ENCODE measurements at places on chromosomes 6 and 20. TPM values are rescaled to one million over a fixed set of nuclear protein-coding genes. Genes with fewer than 3 reads are reported as not detected.

RCAN2 gene
- total RNA-seq: 26.2 TPM

SLC29A1 gene
- total RNA-seq: 34.6 TPM

GLP1R gene
- total RNA-seq: not detected

ADGRF1 gene
- not detected for total RNA-seq

ASIP gene
- total RNA-seq: not detected

VGLL2 gene
- 4.9 TPM for total RNA-seq

C6orf52 gene
- total RNA-seq: not detected

WFDC6 gene
- not detected for total RNA-seq

SLC26A8 gene
- total RNA-seq: not detected

TMEM244 gene
- not detected for total RNA-seq

UTRN gene
- 40.4 TPM for total RNA-seq

VWA7 gene
- 6.3 TPM for total RNA-seq

- no peak overlapping the region for H3K27ac ChIP-seq
- H3K27me3 ChIP-seq: no peaks in the 10 kb centered on the region
- H3K36me3 ChIP-seq: no peaks in the 10 kb centered on the region
- H3K4me1 ChIP-seq: no peaks in the 10 kb centered on the region
- no peak for DNase-seq
Observed at GRCh38 chr20:17161673-17162481, 65.0 kb upstream of the PCSK2 start.

GRCh38 chr6:121771937-121772720 lies 336.7 kb downstream of the GJA1 start:
- H3K36me3 ChIP-seq: no peaks in the 10 kb centered on the region
- no peak overlapping the region for H3K27ac ChIP-seq
- H3K4me3 ChIP-seq: no peak overlapping the region
- H3K27me3 ChIP-seq: no peaks in the 10 kb centered on the region
- H3K4me1 ChIP-seq: no peaks in the 10 kb centered on the region

GRCh38 chr6:27478141-27478705 lies 5.3 kb upstream of the ZNF184 start:
- no peaks in the 10 kb centered on the region for H3K27me3 ChIP-seq
- H3K4me3 ChIP-seq: peak overlapping the region; percentile 87
- peak overlapping the region; percentile 89 for H3K27ac ChIP-seq
- no peaks in the 10 kb centered on the region for H3K36me3 ChIP-seq

DNA sequence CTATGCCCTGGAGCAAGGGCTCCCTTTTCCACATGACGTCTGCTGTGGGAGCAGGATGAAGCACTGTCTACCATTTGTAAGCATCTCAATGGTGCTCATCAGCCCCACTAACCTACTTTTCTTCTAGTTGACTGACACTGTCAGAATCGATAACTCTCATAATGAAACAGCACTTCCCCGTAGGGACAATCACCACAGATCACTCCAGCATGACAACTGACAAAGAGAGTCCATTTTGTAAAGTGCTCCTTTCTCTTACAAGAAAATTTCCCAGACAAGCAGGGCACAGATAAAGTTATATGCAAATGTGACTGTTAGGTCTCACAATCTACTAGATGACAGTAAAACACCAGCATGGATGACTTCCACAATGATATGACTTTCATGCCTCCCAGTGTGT lies 46.4 kb downstream of the HEBP2 start:
- DNase-seq: no peak
- H3K27me3 ChIP-seq: no peaks in the 10 kb centered on the region
- no peaks in the 10 kb centered on the region for H3K4me1 ChIP-seq
- no peak overlapping the region for H3K27ac ChIP-seq
- no peak overlapping the region for H3K4me3 ChIP-seq
- no peaks in the 10 kb centered on the region for H3K36me3 ChIP-seq

GRCh38 chr6:167127785-167128531 lies 5.1 kb downstream of the CCR6 start:
- no peak overlapping the region for H3K4me3 ChIP-seq
- no peaks in the 10 kb centered on the region for H3K27me3 ChIP-seq
- H3K4me1 ChIP-seq: no peaks in the 10 kb centered on the region
- H3K27ac ChIP-seq: no peak overlapping the region

DNA sequence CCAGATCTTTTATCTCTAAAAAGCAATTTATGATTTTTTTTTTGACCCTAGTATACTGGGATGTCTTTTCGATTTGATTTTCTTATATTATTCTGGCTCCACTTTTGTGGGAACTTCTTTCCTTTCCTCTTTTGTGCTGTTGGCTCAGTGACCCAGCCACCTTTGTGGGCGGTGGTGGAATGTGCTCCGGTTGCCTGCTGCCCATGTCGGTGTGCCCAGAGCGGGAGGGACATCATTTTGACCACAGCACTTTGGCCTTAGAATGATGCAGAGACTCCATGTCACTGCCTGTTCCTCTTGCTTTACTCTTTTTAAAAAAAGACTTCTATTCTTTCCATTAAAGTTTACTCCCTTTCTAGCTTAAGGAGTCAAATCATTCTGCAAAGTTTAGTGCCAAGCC lies 198.0 kb downstream of the FARS2 start:
- H3K27ac ChIP-seq: no peak overlapping the region
- H3K27me3 ChIP-seq: no peaks in the 10 kb centered on the region

DNA sequence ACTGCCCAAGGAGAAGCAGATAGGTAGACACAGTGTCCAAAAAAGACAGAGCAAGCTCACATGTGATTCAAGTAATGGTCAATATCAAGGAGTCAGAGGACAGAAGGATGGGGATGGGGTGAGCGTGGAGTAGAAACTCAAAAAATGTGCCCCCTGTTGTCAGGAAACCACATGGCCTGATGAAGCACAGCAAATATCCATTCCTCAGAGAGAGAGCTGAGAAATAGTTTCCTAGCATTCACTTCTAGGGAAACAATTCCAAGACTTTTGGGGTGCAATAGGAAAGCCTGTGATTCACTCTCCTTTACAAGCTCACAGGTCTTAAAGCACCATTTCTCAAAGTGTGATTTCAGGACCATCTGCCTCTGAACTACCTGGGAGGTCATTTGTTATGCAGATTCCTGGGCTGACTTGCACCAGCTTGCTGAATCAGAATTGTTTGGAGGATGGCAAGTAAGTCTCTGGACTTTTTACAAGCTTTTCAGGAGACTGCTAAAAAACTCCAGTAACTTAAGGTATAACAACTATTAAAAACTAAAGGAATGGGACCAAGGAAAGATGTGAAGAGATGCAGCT lies 432.8 kb downstream of the HDGFL1 start:
- H3K27me3 ChIP-seq: no peaks in the 10 kb centered on the region
- H3K4me3 ChIP-seq: no peak overlapping the region
- no peak for DNase-seq
- H3K27ac ChIP-seq: no peak overlapping the region
- peaks cover 5% of the 10 kb centered on the region for H3K4me1 ChIP-seq

GRCh38 chr20:25040438-25040831 lies 17.5 kb downstream of the ACSS1 start:
- H3K27me3 ChIP-seq: no peaks in the 10 kb centered on the region
- H3K36me3 ChIP-seq: no peaks in the 10 kb centered on the region
- peak overlapping the region; percentile 95 for H3K27ac ChIP-seq
- DNase-seq: peak; percentile 78
- peaks cover 95% of the 10 kb centered on the region for H3K4me1 ChIP-seq
- H3K4me3 ChIP-seq: peak overlapping the region; percentile 9

- peaks cover 12% of the 10 kb centered on the region for H3K4me1 ChIP-seq
- no peak overlapping the region for H3K4me3 ChIP-seq
- DNase-seq: peak; percentile 50
- H3K36me3 ChIP-seq: no peaks in the 10 kb centered on the region
- H3K27me3 ChIP-seq: no peaks in the 10 kb centered on the region
Observed at GRCh38 chr6:163756079-163756478, 341.6 kb downstream of the QKI start.

DNA sequence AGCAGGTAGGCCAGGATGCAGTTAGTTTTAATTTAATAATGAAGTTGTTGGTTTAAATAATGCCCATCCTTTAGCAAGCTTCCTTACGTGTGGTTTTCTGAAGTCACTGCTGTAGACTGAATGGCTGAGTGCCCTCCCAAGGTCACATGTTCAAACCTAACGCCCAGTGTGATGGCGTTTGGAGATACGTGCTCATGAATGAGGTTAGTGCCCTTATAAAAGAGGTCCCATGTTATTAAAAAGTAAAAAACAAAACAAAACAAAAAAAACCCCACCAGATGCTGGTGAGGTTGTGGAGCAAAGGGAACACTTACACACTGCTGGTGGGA lies 16.3 kb downstream of the LRP11 start:
- no peaks in the 10 kb centered on the region for H3K36me3 ChIP-seq
- no peaks in the 10 kb centered on the region for H3K27me3 ChIP-seq
- peak overlapping the region; percentile 69 for H3K27ac ChIP-seq
- DNase-seq: no peak
- H3K4me1 ChIP-seq: peaks cover 41% of the 10 kb centered on the region
- H3K4me3 ChIP-seq: no peak overlapping the region

- peak overlapping the region; percentile 9 for H3K27ac ChIP-seq
- no peak overlapping the region for H3K4me3 ChIP-seq
- peaks cover 67% of the 10 kb centered on the region for H3K4me1 ChIP-seq
Observed at GRCh38 chr20:1815502-1816085, 79.6 kb upstream of the SIRPA start.

DNA sequence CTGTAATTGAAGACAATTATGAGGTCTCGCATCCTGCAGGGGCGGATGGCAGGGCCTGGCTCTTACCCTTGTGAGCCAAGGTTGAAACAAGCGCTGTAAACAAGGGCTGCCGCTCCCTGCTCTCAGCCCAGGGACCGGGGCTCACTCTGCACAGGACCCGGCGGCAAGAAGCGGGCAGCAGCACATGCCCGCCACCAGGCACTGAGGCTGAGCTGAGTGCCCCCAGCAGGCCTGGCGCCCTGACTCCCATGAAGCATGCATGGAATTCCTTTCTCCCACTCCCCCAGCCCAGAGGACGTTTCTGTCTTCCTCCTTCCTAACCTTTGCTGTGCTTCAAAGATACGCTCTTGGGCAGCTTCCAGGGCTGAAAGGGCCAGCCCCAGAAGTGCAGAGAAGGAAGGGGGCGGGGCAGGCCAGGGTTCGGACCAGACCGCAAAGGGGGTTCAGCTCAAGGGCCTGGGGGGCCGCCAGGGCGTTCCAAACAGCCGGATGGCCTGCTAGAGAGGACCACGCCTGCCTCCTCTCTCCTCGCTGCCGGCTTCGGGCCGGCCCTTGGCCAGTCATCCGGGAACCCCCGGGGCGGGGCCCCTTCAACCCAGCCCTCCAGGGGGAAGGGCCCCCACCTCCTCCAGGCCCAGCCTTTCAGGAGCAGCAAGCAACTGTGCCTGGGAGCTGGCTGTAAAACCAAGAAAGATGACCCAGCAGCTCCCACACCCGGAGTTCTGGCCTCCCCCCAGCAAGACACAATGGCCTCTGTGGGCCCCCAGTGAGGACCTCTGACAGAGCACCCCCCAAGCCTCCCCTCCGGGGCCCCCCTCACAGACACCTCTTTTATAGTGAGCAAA lies 109.9 kb downstream of the NOL4L start:
- H3K27me3 ChIP-seq: no peaks in the 10 kb centered on the region
- peak overlapping the region; percentile 16 for H3K4me3 ChIP-seq
- DNase-seq: peak; percentile 50
- H3K27ac ChIP-seq: peak overlapping the region; percentile 68

GRCh38 chr6:167976708-167977107 lies 20.8 kb upstream of the KIF25 start:
- no peak overlapping the region for H3K27ac ChIP-seq
- no peak overlapping the region for H3K4me3 ChIP-seq
- no peaks in the 10 kb centered on the region for H3K27me3 ChIP-seq
- H3K36me3 ChIP-seq: no peaks in the 10 kb centered on the region
- peaks cover 2% of the 10 kb centered on the region for H3K4me1 ChIP-seq

GRCh38 chr6:155313602-155314091 lies 637 bp downstream of the TFB1M start:
- H3K4me3 ChIP-seq: peak overlapping the region; percentile 84
- peaks cover 21% of the 10 kb centered on the region for H3K36me3 ChIP-seq
- H3K27ac ChIP-seq: peak overlapping the region; percentile 92

DNA sequence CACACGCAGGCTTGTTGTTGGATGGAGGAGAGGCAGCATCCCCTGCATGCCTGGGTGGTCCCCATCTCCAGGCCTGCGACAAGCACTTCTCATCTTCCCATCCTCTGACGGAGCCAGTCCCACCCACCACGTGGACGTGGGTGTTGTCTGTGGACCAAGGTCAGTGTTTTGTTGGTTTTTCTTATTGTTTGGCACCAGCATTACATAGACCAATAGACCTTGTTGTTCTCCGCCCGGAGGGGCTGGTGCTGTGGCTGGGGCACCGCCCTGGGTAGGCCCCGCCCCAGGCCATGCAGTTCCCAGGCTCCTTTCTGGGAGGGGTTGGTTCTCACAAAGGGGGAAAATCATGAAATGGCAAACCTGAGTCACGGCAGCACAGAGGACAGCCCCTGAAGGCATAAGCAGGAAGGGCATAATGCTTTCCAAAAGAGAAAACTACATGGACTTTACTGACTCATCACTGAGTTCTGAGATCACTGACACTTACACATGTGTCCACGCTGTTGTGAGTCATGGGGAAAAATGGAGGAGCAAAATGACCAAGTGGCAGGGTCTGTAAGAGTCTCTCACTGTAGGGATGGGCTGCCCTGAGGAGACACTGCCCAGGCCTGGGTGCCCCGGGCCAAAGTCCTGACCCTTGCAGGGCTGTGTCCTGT lies 90.8 kb downstream of the THBS2 start:
- no peaks in the 10 kb centered on the region for H3K36me3 ChIP-seq
- H3K27me3 ChIP-seq: peaks cover 3% of the 10 kb centered on the region
- H3K4me1 ChIP-seq: peaks cover 1% of the 10 kb centered on the region
- H3K27ac ChIP-seq: no peak overlapping the region

DNA sequence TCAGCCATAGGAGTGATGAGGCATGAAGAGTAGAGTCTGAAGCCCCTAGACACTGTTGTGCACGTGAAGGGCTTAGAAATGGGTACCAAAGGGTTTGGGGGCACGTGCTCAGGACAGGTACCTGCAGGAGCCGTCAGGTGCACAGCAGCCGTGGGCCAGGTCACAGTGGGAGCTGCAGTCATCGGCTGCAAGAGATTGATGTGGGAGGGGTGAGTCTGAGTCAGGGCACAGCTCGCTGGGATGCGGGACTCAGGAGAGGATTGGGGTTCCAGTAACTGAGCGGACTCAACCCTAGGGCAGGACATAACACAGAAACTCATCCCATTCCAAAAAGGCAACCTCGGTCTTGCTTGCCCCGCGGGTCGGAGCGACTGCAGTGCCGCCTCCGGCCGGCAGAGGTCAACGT lies 1.1 kb downstream of the DLK2 start:
- peak overlapping the region; percentile 61 for H3K4me3 ChIP-seq
- peaks cover 3% of the 10 kb centered on the region for H3K4me1 ChIP-seq
- peaks cover 25% of the 10 kb centered on the region for H3K27me3 ChIP-seq
- H3K27ac ChIP-seq: no peak overlapping the region

GRCh38 chr20:37096415-37097041 lies 731 bp upstream of the RBL1 start:
- peak overlapping the region; percentile 77 for H3K27ac ChIP-seq
- no peak for DNase-seq
- no peaks in the 10 kb centered on the region for H3K27me3 ChIP-seq
